ENCODE measurements at places on chromosomes 11 and 22. TPM values are rescaled to one million over a fixed set of nuclear protein-coding genes. Genes with fewer than 3 reads are reported as not detected.

KRTAP5-4 gene
- not detected for total RNA-seq

DNA sequence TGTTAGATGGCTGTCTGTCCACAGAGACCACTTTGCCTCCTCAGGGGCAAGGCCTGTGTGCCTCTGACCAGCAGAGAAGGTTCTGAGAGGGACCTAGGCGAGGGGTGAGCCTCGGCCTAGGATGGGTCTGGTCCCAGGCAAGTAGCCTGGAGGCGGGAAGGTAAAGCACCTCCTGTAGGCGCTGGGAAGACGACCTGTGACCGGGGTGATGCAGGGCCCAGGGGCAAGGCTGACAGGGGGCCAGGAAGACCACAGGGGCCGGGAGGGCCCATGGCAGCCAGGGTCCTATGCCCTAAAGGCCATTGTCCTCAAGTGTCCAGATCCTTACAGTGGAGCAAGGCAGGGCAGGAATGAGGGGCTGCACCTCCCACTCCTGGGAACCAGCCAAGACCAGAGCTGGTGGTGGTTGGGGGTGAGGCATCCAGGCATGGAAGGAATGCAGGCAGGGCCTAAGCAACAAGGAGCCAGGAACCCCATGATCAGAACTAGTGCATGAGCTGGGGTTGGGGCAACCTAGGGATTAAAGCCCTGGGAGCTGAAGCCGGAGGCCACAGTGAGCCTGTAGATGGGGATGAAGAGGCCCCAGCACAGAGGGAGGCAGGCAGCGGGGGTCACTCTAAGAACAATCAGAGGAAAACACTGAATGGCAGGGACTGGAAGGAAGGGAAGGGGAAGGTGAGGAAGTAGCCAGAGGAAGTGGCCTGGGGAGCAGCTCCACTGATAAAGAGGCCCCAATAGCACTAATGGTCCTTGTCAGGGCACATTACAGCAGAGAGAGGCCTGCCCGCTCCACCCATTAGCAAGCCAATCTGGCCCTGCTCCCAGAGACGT is 32.9 kb upstream of the KLHL35 start:
- DNase-seq = no peak

DNA sequence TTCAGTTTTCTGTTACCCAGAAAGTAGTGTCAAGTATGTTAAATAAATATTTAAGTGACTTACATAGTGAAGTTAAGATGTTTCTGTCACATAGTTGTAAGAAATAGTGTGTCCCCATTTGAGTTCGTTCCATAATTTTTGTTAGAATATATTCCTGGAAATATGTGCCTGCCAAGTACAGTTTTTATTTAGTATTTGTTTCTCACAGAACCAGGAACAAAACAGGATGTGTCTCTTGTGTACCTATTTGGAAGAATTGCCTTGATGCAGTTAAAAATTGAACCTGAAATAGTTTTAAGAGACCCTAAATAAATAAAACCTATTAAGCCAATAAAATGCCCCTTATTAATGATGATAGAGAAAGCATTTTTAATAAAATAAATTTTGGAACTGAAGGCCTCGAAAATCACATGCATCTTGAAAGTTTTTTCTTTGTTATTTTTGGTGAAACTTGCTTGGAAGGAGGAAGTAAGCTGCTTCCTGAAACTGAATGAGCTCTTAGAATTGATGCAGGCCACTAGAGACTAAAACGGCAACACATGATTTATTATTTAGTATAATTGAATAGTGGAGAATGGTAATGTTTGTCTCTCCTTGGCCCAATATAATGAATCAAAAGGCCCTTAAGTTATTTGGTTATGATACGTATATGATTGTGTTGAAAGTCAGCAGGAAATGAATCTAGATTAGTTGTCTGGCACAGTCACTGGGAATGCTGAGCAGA is 55.9 kb downstream of the SWAP70 start:
- DNase-seq = no peak

- no peak for DNase-seq
Observed at GRCh38 chr11:16402654-16403447, 46.5 kb upstream of the SOX6 start.

- DNase-seq = no peak
Observed at GRCh38 chr11:126156814-126157213, 54.6 kb downstream of the RPUSD4 start.

GPHA2 gene
- not detected for total RNA-seq

DNA sequence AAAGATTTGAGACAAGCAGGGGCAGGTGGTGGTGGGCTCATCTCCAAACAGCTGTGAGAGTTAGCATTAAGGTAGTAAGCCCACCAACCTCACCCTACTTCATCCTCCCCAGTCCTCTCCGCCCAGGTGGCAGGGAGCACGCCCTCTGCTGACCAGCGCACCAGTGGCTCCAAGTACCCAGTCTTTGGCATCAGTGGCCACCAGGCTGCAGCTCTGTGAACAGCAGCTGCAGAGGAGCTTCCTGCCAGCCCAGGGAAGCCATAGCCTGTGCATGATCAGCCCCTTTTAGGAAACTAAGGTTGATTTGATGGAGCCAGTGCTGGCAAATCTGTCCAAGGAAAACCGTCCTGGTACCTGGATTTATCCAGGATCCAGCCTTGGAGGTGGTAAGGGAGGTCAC is 21.7 kb downstream of the CAVIN3 start:
- DNase-seq = peak; percentile 47

ARFGAP3 gene
- 31.2 TPM for total RNA-seq

DNA sequence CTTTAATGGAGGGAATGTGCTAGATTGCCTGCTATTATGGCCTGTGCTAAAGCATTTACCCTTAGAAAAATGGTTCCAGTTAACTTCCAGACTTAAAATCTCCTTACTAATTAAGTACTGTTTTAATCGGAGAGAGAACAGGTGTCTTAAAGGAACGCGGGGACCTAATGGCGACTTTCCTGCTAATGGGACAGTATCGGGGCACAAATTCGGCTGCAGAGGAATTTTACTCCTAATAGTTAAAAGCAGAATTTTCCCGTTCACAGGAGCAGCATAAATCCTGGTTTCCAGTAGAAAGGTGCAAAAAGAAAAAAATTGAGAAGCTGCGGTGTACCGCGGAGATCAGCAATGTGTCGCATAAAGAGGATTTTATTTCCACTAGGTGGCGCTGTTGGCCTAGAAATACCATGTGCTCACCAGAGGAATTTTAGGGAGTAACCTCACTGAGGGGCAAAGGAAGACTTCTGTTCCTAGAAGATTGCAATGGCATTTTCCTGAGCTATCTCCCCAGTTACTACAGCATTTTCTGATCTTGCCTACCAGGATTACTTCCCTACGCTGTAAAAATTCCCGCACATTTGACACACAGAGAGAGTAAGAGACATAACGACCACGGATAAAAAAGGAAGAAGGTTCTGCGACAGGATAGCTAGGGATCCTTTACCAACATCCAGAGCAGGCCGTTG is 44.5 kb downstream of the ZNF280B start:
- peak; percentile 66 for DNase-seq
